ENCODE measurements at places on chromosomes 7 and 10.

- DNase-seq = no peak
Measured at GRCh38 chr7:78529392-78529791, 730.8 kb downstream of the PHTF2 start.

- no peak for DNase-seq
Measured at GRCh38 chr10:85400981-85401695, 965.5 kb downstream of the GRID1 start.

- DNase-seq = no peak
Measured at GRCh38 chr10:124710266-124710881, 33.8 kb downstream of the FAM53B start.

DNA sequence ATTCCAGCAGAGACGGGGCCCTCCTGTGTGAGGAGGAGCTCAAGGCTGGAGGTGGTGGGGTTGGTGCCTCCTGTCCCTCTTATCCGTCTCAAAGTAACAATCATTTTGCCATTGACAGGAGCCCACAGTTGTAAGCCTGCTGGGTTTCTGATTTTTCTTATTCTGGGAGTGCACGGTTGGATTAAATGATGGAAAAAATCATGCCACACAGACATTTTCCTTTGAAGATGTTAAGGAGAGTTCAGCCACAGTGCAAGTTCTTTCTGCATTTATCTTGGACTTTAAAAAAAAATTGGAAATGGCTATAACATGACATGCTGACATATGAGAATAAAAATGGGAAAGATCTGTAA is 8.4 kb upstream of the LYZL1 start:
- no peak for DNase-seq

GRCh38 chr7:159065852-159066480 is 78.7 kb downstream of the VIPR2 start:
- no peak for DNase-seq

- no peak for DNase-seq
Measured at GRCh38 chr7:100446040-100446439, 9.7 kb upstream of the PPP1R35 start.

GRCh38 chr7:73623798-73624668 is at the start of gene MLXIPL:
Gene MLXIPL (minus strand): TSS chr7:73624522. CDS start chr7:73624492, 30 bp downstream.
- peak; percentile 62 for DNase-seq
